ENCODE measurements at places on chromosomes 2 and 18.

DNA sequence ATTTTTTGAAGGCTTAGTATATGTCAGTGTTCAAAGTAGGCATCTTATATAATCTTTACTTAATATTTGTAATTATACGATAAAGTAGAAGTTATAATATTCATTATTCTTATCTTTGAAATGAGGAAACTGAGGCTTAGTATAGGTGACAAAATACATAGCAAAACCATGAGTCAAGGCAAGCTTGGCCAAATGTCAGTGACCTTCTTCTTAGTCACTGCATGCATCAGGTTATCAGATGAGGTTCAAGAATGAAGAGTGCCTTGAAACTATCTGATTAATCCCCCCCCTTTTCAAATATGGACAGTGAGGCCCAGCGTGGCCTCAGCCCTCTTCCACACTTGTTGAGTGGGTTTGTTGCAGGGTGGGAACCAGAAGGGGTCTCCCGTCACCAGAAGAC, 59.3 kb downstream of the PMAIP1 start:
- no peak for DNase-seq

GRCh38 chr2:42094114-42094513, 46.3 kb downstream of the PKDCC start:
- DNase-seq: no peak

- no peak for DNase-seq
Observed at GRCh38 chr2:197647961-197648690, 27.3 kb downstream of the RFTN2 start.

- DNase-seq: no peak
Observed at GRCh38 chr18:49698525-49699025, 114.8 kb downstream of the ACAA2 start.

DNA sequence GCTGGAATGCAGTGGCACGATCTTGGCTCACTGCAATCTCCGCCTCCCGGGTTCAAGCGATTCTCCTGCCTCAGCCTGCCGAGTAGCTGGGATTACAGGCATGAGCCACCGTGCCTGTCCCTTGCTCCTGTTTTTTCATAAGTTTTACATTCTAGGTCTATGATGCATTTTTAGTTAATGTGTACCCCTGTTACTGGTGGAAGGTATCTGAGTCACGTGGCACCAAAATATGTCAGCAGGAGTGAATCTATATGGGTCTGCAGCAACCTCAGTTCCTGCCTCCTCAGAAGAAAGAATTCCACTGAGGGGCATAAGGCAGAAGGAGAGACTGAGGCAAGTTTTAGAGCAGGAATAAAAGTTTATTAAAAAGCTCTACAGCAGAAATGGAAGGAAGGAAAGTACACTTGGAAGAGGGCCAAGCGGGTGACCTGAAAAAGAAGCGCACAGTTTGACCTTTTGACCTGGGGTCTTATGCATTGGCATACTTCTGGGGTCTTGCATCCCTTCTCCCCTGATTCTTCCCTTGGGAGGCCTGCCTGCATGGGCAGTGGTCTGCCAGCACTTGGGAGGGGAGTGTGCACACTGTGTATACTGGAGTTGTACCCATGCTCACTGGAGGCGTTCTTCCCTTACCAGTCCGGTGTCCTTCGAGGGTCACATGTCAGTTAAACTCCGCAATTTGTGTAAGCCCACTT, 1.1 kb upstream of the MFSD2B start:
- no peak for DNase-seq

DNA sequence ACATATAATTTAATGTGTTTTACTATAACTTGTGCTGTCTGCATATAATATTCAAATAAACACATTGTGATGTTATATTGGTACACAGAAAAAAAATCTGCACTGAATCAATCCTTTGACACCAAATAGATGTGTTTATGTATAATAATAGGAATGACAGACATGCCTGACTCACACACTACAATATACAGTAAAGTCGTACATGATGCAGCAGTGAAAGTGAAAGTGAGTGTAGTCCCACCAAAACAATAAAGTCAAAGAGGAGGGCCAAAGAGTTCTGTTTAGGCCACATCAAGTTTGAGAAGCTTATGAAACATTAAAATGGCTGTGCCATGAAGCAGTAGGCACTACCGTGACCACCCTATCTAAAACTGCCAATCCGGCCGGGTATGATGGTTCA, 8.2 kb upstream of the RBM44 start:
- DNase-seq: no peak

DNA sequence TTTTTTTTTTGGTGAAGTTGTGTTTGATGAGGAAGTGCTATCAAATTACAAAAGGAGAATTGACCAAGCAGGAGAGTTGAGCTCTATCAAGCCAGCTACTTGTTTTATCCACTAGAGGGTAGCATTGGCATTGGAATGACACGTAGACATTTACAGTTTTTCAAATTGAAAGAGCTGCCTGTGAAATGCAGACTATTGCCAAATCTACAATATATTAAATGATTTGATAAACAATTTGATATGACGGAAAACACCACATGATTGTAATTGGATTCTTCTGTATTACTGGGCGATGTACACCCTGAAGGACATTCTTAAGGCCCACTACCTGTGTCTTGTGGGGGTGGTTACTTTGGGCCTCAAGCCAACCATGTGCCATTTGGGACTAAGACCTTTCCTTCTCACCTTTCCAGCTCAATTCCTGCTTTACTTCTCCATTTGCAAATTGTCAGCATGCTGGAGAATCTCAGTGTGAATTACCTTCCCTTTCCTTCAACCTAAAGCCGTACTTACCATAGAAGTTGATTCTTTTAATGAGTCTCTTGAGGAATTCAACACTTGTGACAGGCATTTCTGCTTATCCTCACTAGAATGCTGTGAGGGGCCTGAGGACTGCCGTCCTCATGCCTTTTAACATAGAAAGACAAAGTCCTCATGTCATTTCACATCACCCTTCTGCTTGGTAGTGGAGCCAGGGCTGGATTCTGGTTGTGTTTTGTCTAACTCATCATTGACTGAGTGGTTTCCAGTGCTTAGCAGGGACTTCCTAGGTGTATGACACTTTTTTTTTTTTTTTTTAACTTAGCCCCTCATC, 134.8 kb upstream of the THUMPD2 start:
- DNase-seq: peak; percentile 84

DNA sequence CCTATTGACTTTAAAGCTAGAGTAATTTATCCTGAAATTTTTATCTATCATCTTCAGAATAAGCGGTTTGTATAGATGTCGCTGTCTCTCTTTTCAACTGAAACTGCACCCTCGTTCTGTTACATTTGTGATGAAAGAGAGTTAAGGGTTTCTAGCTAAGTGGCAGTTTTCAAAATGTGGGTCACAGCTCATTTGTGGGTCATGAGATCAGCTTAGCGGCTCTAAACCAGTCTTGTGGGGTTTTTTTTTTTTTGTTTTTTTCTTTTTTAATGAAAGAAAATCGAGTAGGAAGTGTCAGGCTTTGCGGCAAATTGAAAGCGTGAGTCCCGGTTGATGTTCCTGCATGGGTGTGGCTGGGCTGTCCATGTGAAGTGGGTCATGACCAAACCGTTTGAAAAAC, 31.2 kb downstream of the SALL3 start:
- DNase-seq: no peak

DNA sequence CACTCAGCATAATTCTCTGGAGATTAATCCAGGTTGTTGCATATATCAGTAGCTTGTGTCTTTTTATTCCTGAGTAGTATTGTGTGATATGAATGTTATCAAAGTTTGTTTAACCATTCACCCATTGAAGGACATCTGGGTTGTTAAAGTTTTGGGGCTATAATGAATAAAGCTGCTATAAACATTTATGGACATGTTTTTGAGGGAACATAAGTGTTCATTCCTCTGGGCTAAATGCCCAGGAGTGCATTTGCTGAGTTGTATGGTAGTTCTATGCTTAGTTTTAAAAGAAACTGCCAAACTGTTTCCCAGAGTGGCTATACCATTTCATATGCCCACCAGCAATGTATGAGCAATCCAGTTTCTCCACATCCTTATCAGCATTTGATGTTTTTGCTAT, 21.8 kb upstream of the KCNJ13 start:
- no peak for DNase-seq

Data from pons (tissue), 1 donor.